T1000 (cell line): ENCODE measurements at places on chromosomes 7 and 10.

GRCh38 chr10:123862421-123863182 is 29.0 kb downstream of the CPXM2 start:
- no peak for DNase-seq

- no peak for DNase-seq
Observed at GRCh38 chr10:97494863-97495506, 3.2 kb downstream of the MMS19 start.

DNA sequence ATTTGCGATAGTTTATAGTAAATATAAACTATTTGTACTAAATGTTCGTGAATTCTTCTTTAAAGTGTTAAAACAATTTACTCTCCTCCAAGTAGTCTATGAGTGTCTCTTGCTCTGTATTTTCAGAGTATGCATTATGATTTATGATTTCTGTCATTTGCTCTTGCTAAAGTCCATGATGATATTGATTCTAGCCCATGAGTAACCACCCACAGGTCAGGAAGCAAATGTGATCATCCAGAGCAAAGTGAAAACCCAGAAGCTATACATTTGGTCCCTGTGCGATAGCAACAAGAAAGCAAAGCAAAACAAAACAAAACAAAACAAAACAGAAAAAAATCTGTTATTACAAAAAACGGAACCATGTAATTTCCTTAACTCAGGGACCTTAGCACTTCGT is 225.9 kb downstream of the HDAC9 start:
- DNase-seq, result no peak

- no peak for DNase-seq
Observed at GRCh38 chr7:22295402-22296264, 61.3 kb downstream of the RAPGEF5 start.

- no peak for DNase-seq
Observed at GRCh38 chr10:126218778-126219649, 169.3 kb downstream of the ADAM12 start.

- DNase-seq, result no peak
Observed at GRCh38 chr7:98978672-98979071, 100.3 kb downstream of the TRRAP start.

GRCh38 chr7:51977913-51978312 is 661.3 kb upstream of the COBL start:
- DNase-seq, result no peak

- DNase-seq, result no peak
Observed at GRCh38 chr10:26438534-26439341, 597 bp downstream of the APBB1IP start.

DNA sequence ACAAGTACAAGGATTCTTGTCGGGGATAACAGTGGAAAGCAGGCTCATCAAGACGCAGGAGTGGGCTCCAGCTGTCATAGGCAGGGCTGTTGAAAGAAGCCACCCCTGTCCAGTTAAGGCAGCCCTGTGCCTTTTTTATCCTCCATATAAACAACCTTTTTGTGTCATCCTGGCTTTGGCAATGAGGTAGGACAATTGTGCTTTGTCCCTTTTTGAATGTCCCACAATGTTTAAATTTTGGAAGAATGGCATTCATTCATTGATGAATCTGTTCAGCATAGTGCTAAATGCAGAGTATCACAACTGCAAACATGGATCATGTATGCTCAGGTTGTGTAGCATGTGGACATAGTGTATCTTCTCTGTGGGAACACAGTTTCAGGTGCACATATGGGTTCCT is 66.7 kb downstream of the UBE3C start:
- DNase-seq, result no peak

- no peak for DNase-seq
Observed at GRCh38 chr10:43235070-43235900, 31.6 kb downstream of the RASGEF1A start.

GRCh38 chr10:25405871-25406270 is 231.1 kb downstream of the GPR158 start:
- peak; percentile 16 for DNase-seq

DNA sequence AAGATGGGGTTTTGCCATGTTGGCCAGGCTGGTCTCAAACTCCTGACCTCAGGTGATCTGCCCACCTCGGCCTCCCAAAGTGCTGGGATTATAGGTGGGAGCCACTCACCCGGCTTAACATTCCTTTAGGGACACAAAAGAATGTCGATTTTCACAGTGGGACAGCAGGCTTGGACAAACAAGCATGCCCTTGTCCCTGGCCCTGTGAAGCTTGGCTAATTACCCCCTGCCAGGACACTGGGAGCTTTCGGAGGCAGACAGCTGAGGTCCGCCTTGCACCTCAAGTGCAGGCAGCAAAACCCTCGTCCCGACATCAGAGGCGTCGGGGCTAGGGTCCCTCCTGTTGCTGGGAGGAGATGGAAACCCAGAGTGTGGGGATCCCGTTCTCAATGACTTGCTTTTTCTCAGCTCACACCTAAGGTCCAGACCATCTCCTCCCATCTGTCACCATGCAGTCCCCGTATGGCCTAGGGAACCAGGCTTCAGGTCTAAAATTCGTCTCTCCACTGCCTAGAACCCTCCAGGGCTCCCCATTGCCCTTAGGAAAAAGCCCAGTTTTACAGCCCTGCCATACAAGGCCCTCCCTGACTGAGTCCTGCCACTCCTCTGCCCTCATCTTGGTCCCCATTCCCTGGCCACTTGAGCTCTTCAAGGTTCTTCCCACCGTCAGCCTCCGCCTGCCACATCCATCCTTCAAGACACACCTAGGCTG is 6.3 kb upstream of the CLIP2 start:
- no peak for DNase-seq
